Endothelial cell of umbilical vein (primary cell): ENCODE measurements at places on chromosomes 11 and 22.

DNA sequence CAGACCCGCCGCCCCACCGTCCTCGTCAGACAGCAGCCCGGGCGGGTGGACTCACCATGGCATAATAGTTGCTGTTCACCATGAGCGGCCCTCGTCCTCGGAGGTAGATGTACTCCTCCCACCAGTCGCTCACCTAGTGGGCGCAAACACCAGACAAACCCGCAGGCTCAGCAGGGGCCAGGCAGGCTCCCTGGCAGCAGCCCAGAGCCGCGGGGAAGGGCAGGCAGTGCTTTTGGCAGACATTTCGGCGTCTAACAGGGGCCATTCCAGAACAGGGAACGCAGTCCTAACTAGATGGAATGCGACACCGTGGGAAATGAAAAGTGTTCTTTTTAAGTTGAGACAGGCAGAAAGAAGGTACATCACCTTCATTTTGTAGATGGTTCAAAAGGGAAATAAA lies 44.9 kb downstream of the CPT1A start:
- DNase-seq: no peak

GRCh38 chr11:17563231-17563646 lies 16.2 kb downstream of the OTOG start:
- no peak for DNase-seq

DNA sequence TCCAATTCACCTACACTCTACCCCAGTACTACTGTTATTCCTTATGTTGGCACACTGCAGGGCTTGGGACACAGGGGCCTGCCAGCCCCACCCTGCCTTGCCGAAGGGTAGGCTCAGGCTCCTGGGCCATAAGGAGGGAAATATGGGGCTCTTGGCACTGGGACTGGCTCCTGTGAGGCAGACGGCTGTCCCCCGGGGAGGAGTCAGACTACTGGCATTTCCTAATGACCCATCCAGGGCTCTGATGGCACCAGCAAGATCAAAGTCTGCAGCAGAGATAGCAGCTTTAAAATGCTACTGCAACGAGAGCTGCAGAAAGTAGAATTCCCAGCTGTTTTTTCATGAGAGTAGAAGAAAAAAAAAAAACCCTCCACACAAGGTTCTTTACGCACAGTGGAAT lies 42.2 kb upstream of the CYP2D6 start:
- no peak for DNase-seq

DNA sequence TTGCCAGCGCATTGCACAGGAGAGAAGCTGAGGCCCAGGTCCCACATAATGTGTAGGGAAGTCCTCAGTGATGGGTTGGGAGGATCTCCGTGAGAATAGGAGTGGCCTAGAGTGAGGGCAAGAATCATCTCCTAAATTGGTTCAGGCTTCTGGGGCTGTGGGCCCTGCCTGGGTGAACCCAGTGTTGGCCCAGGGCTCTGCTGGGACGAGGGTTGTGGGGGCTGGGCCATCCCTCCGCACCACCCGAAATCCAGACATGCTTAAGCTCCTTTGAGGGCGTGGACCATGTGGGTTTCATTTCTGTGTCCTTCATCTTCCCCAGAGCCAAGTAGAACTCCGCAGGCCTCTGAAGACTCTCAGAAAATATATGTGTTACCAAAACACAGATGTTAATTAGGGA lies 3.7 kb downstream of the MICALL1 start:
- no peak for DNase-seq

DNA sequence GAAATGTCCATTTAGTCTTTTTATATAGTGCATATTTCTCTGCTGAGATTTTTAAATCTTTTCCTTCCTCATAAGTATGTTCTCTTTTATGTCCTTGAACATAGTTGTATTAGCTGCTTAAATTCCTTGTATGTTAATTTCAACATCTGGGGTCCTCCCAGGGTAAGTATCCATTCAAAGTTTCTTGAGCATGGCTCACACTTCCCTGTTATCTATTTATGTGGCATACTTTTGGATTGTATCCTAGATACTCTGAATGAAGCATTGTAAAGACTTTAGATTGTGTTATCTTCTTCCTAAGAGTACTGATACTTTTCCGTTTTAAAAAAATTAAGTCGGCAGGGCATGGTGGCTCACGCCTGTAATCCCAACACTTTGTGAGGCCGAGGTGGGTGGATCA lies 28.4 kb upstream of the PITPNB start:
- no peak for DNase-seq
